ENCODE measurements at places on chromosomes 2 and 18.
A peak's percentile ranks its signal among the peaks of the same experiment; 100 is the strongest.

DNA sequence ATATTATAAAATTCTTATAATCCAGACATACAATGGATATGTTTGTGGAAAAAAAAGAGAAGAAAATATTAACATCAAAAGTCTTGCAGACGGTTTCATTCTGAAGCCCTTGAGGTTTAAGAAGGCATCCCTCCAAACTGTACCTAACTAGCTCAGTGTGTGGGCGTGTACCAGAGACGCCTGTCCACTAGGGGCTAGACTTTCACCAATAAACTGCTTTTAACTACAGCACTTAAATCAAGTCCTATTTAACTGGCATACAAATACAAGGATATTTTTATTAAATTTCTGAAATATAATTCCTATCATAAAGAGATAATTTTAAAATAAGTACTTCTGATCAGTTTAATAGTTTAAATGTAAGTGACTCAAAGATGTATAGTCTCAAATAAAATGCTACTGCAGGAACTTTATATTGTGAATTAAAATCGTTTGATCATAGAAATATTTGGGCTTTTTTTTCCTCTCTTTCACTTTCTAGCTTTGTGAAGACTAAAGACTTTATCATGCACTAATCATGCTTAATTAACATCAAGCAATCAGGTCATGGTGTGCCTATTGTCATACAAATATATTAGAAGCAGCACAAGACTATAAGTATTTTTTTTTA, 437.7 kb downstream of the SATB2 start:
- DNase-seq = peak; percentile 57

DNA sequence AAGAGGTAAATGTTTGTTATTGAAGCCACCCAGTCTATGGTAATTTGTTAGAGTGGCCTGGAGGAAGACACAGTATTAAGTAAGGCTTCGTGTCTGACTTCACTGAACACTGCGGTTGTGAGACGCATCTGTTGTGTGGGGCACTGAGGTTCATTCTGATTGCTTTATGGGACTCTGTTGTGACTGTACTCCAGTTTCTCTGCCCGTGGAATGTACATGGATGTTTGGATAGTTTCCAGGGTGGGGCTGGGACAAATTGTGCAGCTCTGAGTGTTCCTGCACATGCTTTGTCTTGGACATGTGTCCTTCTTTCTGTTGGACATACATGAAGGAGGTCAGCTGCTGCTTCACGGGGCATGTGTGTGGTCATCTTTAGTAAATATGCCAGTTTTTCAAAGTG, 58.6 kb downstream of the ODC1 start:
- DNase-seq = no peak

- no peak for DNase-seq
Observed at GRCh38 chr18:36249392-36249791, 48.1 kb upstream of the FHOD3 start.

DNA sequence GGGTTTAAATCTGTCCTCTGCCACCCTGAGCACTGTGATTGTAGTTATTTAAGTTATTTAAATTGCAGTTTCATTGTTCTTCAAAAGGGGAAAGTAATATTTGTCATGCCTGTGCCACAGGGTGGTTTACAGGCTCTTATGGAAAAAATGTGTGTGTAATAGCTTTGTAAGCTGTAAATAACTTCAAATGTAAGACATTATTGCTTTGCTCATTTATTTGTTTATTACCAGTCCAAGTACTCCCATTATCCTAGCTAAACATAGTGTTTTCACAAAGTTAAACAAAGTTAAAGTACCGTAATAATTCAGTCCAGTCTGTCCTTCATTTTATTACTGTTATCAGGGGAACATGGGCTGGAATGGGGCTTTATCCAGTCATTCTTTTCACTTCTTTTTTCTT, 43.4 kb upstream of the IGFBP2 start:
- no peak for DNase-seq

DNA sequence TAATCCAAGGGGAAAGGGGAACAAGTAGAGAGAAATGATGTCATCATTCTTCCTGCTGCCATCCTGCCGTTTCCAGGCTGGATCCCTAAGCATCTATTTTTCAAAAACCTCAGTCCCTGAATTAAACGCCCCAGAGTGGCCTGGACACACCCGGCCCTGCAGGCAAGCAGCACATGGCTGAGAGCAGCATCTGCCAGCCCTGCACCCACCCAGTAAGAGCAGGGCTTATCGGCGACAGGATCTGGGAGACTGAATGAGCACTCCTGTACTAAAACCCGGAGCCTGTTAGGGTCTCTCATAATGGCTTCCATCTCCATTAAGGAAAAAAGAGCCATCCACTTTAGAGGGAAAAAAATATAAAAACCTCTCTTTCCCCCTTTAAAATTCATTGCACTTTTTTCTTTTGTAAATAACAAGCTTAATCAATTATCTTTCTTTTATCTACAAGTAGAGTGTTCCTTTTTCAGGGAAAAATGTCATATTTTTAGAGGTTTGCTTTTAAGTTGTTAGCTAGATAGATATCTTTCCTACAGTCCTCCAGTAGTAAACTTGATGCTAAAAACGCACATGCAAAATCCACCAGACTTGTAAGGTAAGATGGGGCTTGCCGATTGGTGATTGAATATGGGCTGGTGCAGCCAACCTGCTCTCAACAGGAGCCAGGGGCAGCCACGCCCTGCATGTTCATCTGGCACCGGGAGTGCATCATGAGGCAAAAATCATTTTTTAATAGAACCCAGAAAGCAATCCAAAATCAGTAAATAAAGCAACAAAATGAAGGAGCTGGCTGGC, 457.8 kb downstream of the EIPR1 start:
- no peak for DNase-seq

DNA sequence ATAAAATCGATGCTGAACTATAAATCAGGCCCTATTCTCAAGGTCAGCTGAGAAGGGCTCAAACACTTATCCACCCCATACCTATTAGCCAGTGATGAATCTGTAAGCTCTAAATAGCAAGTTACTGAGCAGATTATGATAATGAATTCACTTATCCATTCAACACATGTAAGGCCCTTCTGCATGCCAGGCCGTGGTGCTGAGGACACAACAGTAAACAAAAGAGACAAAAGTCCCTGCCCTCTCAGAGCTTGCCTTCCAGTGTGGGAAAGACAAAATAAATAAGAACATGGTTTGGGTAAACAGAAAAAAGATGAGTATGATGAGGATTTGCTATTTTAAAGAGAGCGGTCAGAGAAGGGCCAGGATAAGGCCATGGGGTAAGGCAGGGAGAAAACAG, 11.7 kb downstream of the TTC32 start:
- DNase-seq = no peak

DNA sequence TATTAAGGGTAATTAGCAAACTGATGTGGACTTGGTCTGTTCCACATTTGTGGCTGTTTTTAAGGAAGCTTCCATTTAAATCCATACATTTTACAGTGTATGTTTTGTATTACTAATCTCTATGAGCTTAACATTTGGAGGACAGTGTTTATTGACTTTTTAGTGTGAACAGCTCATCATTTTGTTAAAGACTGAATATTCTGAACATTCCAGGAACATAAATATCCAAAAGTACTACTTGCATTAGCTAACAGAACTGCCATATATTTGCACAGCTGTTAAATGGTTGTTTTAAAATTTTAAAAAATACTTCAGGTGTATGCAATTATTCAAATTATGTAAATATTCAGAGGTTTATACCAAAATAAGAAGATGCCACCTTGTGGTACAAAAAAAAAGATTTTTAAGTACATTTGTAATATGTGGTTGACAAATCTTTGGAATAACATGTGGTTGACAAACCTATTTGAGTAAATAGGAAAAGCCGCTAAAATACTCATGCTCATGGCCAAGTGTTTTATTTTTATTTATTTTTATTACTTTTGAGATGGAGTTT, 439.7 kb upstream of the FANCL start:
- DNase-seq = peak; percentile 8

DNA sequence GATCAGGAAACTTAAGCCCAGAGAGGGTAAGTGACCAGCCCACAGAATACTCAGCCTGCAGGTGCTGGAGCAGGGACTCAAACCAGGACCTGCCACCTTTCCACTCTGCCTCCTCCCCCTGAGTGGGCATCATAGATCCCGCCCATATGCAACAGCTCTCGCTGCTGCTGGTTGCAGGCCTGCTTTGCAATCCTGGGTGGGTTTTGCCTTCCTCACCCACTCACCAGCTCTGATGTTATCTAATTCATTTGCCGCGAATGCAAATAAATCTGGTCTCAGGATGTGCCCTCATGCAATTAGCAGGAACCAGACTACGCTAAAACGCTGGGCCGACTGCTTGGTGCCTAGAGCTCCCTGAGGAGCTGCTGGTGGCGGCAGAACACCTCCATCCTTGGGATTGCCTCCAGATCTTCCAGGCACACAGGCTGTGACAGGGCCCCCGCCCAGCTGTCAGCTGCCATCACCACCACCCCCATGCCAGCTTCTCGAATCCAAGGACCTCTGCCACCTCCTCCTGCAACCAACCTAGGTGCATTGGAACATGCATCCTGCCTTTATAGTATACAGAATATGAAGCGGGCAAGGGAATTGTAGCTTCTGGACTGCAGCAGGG, 28.8 kb downstream of the CNGA3 start:
- no peak for DNase-seq

DNA sequence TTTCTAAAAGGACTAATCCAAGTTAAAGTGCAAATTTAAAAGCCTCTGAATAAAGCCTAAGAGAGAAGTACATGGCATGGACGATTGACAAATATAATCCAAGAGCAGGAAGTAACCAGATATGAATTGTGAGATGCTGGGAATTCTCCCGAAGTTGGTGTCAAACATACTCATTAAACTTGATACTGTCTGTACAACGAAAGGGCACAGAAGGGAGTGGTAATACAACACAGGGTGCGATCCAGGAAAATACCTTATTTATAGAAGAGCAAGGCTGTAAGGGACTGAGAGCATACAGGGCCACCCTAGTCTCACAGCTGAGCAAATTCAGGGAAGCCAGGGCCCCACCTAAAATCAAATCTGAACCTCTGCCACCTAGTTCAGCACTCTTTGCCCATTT, 41.6 kb downstream of the SEMA4F start:
- DNase-seq = no peak

GRCh38 chr2:177272765-177273164, 8.2 kb upstream of the NFE2L2 start:
- no peak for DNase-seq

DNA sequence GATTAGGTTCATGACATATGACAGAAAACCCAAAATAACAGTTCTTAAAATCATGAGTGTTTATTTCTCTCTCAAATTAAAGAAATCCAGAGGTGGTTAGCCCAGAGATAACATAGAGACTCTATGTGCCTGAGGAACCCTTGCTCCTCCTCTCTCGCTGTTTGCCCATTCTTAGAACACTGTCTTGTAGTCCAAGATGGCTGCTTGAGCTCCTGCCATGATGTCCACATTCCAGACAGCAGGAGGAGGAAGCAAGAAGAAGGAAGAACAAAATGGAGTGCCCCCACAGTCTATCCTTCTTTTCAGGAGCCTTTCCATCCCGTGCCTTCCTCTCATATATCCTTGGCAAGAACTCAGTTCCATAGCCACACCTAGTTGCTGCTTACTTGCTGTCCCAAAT, 13.9 kb upstream of the ST8SIA5 start:
- no peak for DNase-seq

GRCh38 chr2:207902821-207903220, 122.5 kb downstream of the PLEKHM3 start:
- DNase-seq = peak; percentile 53

DNA sequence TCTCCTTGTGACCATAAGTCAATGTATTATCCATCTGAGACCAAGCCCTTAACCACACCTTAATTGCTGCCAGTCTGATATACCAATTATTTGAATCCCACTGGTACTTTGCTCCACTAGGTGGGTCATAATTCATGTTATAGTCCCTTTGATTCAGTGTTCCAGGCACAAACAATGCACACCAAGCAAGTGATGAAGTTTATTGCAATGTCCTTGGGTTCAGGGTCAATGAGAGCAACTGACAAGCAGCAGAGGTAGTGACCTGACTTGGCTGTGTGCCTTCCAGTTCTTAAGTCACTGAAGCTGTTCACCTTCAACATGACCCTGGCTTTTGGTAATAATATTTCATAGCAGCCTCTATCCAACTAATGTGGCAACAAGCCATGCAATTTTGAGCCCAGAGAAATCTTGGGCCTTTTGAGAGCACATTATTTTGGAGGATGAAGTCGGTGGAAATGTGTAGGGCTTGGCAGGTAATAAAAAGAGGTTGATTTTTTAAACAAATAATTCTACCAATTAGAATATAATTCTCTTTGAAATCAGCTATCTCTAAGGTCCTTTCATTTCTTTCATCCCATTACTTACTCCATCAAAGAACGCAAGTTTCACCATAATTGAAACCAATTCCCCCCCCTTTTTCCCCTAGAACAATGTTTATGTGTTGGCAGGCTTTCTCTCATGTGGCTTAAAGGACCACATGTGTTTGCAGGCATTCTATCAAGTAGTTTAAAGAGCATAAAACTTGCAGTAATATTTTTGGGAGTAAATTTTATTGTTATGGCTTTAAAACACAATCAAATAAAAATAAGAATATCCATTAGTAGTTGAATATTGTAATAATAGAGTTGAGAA, 3.1 kb upstream of the CPO start:
- peak; percentile 3 for DNase-seq

DNA sequence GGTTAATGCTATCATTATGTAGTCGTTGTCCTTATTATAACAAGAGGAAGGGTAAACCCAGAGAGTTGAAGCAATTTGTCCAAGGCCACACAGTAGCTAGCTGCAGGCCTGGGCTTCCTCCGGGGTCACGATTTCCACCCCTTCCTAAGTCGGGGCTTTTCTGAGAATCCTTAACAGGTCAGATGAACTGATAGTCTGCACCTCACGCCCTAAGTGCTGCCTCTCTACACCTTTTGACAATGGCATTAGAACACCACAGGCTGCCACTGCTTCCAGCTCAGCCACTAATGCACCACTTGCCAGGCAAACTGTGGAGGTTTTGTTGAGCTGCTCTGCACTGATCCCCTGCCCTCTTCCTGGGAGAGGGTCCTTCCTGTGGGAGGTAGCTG, 37.7 kb downstream of the FOSL2 start:
- DNase-seq = no peak

DNA sequence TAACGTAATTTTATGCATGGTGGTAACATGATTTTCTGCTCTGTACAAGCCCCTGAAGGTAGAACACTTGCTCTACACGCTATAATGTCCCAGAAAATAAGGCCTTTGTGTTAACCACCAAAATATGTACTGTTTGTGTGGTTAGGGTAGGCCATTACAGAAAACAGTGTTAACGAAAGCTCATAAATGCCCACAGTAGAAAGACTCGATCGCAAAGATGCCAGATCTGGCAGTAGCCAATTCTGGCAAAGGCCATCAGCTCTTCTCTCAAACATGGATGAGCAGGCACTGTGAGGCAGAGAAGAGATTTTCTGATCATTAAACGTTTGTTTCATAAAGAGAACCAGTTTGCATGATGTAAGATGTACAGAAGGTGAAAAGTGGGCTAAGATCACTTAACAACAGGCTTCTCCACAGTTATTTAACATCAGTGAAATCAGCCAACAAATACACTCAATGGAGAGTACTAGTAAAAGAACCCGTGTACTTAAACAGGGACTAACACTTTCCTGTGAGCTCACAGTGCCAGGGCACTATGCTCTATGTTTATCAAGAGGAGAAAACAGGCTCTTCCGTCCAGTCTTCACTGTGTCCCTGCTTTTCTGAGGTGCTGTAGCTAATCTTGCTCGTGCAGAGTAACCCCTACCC, 80.3 kb downstream of the SPRED2 start:
- DNase-seq = no peak
